ENCODE measurements at places on chromosomes 13 and 19. TPM values are rescaled to one million over a fixed set of nuclear protein-coding genes. Genes with fewer than 3 reads are reported as not detected.

DNA sequence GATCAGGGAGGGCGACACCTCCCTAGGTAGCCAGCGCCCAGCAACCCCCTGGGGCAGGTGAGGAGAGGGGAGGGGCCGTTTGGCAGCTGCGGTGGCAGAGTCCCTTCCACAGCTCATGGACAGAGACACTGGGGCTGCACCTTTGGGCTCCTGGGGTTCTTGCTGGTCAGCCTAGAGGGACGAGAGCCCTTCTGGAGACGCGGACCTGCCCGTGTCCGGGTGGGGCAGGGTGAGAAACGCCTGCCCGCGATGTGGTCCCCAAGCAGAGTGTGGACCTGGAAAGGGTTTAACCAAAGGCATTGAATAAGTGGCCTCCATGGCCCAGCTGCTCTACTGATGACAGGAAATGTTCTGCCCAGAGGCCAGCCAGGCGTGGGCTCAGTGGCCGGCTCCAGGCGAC is 38.3 kb downstream of the ADPRHL1 start:
- no peaks in the 10 kb centered on the region for H3K4me1 ChIP-seq
- no peak overlapping the region for H3K4me3 ChIP-seq
- H3K36me3 ChIP-seq: no peaks in the 10 kb centered on the region
- no peak overlapping the region for H3K27ac ChIP-seq

The SHD gene
- total RNA-seq: 7.5 TPM

- H3K27me3 ChIP-seq: no peaks in the 10 kb centered on the region
- H3K4me3 ChIP-seq: no peak overlapping the region
- H3K4me1 ChIP-seq: peaks cover 11% of the 10 kb centered on the region
- H3K36me3 ChIP-seq: no peaks in the 10 kb centered on the region
- DNase-seq: no peak
- H3K27ac ChIP-seq: no peak overlapping the region
Measured at GRCh38 chr13:44048326-44048725, 168.6 kb downstream of the LACC1 start.

- no peaks in the 10 kb centered on the region for H3K27me3 ChIP-seq
- no peaks in the 10 kb centered on the region for H3K4me1 ChIP-seq
- no peak overlapping the region for H3K27ac ChIP-seq
- no peaks in the 10 kb centered on the region for H3K36me3 ChIP-seq
- DNase-seq: no peak
Measured at GRCh38 chr13:109698779-109699178, 87.6 kb downstream of the IRS2 start.

DNA sequence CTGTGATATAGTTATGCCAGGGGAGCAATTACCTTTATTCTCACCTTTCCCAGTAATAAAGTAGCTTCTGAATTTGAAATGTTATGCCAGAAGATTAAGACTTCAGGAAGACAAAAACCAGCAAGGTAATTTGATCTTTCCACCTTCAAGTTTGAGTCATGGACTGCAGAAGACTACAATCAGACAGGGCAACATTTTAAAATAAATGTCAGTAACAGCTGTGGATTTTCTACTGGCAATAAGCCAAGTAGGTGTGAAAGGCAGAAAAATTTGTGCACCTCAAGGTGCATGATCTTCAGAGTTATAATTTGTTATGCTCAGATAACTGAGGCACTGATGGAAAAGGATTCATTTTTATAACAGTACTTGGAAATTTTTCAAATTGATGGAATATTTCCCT is 54.9 kb downstream of the SLITRK1 start:
- H3K4me1 ChIP-seq: peaks cover 18% of the 10 kb centered on the region
- H3K36me3 ChIP-seq: no peaks in the 10 kb centered on the region
- no peak for DNase-seq
- no peak overlapping the region for H3K4me3 ChIP-seq

The TIMM50 gene
- total RNA-seq: 119 TPM

- no peaks in the 10 kb centered on the region for H3K36me3 ChIP-seq
- H3K4me3 ChIP-seq: no peak overlapping the region
- no peak for DNase-seq
- H3K27me3 ChIP-seq: peaks cover 23% of the 10 kb centered on the region
- no peak overlapping the region for H3K27ac ChIP-seq
- peaks cover under 1% of the 10 kb centered on the region for H3K4me1 ChIP-seq
Measured at GRCh38 chr13:50116430-50116973, 101.3 kb downstream of the KCNRG start.

GRCh38 chr19:35291259-35291658 is 702 bp upstream of the MAG start:
- peaks cover 25% of the 10 kb centered on the region for H3K4me1 ChIP-seq
- H3K27ac ChIP-seq: no peak overlapping the region
- no peaks in the 10 kb centered on the region for H3K27me3 ChIP-seq

DNA sequence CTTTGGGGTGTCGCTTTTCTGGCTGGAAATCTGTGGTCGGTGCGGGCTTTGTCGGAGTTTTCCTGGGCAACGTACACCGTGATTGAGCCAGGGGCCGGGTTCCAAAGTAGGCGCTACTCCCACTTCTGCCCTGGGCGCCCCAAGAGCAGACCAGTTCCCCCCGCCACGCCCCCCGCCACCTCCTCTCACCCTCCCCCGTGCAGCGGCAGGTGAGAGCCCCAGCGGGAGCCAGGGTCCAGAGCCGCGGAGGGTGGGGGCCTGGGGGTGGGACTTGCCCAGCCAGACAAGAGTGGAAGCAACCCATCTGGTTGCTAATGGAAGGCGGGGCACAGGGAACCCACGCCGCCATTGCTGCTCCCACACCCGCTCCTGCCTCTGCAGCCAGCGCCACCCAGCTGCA is 2195.9 kb downstream of the PCDH9 start:
- no peak overlapping the region for H3K4me3 ChIP-seq
- H3K27ac ChIP-seq: no peak overlapping the region
- no peaks in the 10 kb centered on the region for H3K36me3 ChIP-seq
- no peak for DNase-seq
- no peaks in the 10 kb centered on the region for H3K27me3 ChIP-seq
- H3K4me1 ChIP-seq: no peaks in the 10 kb centered on the region

DNA sequence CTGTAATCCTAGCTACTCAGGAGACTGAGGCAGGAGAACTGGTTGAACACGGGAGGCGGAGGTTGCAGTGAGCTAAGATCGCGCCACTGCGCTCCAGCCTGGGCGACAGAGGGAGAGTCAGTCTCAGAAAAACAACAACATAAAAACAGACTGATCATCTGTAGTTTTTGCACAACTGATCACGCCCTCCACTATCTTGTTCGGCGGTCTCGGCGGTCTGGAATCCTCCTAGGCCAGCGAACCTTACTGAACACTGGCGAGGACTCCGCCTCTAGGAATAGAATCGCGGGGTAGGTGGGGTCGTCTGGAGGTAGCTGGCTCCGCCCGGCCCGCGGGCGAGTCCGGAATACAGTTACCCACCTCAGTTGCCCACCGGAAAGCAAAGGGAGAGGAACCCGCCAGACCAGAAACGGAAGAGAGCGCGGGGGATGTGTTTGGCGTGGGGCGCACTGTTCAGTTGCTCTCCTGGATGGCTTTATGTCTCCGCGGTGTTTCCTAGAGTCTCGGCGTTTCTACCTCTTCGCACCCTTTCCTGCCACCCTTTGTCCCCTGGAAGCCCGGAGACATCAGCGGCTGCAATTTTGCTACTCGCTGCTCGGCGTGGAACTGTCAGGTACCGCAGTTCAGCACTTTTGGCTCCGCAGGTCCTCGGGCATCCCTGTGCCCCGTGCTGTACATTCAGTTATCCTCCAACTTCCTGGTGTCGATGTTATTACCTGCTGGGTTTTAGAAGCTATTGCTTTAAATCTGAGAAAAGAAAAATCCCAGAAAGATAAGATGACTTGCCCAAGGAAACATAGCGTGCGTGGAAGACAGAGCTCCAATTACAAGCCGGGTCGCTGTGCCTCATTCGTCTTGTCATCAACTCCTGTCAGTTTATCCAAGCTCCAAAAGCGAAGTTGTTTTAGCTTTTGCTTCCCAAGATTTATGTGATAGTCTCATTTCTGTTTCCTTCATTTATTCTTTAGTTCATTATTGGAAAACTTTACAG is 24.9 kb upstream of the HNRNPA1L2 start:
- no peak overlapping the region for H3K27ac ChIP-seq
- H3K4me3 ChIP-seq: peak overlapping the region; percentile 99
- H3K27me3 ChIP-seq: no peaks in the 10 kb centered on the region
- 0 out of 2 replicates have a peak, but pooled peaks cover 5% of the 10 kb centered on the region for H3K36me3 ChIP-seq
- peaks cover 17% of the 10 kb centered on the region for H3K4me1 ChIP-seq

- no peak overlapping the region for H3K27ac ChIP-seq
- no peak for DNase-seq
- no peaks in the 10 kb centered on the region for H3K4me1 ChIP-seq
- H3K4me3 ChIP-seq: no peak overlapping the region
- H3K27me3 ChIP-seq: no peaks in the 10 kb centered on the region
- H3K36me3 ChIP-seq: no peaks in the 10 kb centered on the region
Measured at GRCh38 chr13:90553159-90553558, 794.3 kb upstream of the MIR17HG start.

- no peak overlapping the region for H3K4me3 ChIP-seq
- peaks cover 3% of the 10 kb centered on the region for H3K4me1 ChIP-seq
- H3K36me3 ChIP-seq: no peaks in the 10 kb centered on the region
- no peaks in the 10 kb centered on the region for H3K27me3 ChIP-seq
- no peak for DNase-seq
Measured at GRCh38 chr13:71829547-71829946, 37.5 kb downstream of the DACH1 start.

- H3K36me3 ChIP-seq: no peaks in the 10 kb centered on the region
- peaks cover 22% of the 10 kb centered on the region for H3K4me1 ChIP-seq
- H3K27me3 ChIP-seq: no peaks in the 10 kb centered on the region
- no peak overlapping the region for H3K4me3 ChIP-seq
Measured at GRCh38 chr13:24056616-24057137, 103.8 kb upstream of the SPATA13 start.

The KRTDAP gene
- not detected for total RNA-seq

DNA sequence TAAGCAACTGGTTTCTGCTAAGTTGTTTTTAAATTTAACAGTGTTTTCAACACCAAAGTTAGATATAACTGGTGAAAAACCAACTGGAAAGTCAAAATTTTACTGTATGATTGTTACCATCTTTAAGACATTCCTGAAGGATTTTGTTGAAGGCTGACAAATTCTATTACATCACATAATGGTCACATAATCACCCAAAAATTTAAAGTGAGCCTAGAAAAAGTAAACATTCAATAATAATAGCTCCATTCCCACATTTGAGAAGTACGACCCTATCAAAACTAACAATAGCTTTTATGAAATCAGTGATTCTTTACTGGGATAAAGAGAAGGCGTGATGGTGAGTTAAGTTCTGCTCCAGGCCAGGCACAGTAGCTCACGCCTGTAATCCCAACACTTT is 51.6 kb downstream of the USP12 start:
- H3K27ac ChIP-seq: no peak overlapping the region
- no peak overlapping the region for H3K4me3 ChIP-seq
- H3K27me3 ChIP-seq: no peaks in the 10 kb centered on the region
- no peak for DNase-seq
- H3K36me3 ChIP-seq: peaks cover 19% of the 10 kb centered on the region

- H3K4me3 ChIP-seq: no peak overlapping the region
- H3K4me1 ChIP-seq: no peaks in the 10 kb centered on the region
- H3K27me3 ChIP-seq: peaks cover 9% of the 10 kb centered on the region
- no peak for DNase-seq
Measured at GRCh38 chr19:1317274-1318003, 31.8 kb downstream of the EFNA2 start.

- no peak overlapping the region for H3K27ac ChIP-seq
- DNase-seq: no peak
Measured at GRCh38 chr19:11299946-11300810, 4.2 kb downstream of the TSPAN16 start.

GRCh38 chr13:73054712-73055111 is 4.1 kb upstream of the KLF5 start:
- no peak for DNase-seq
- peaks cover 9% of the 10 kb centered on the region for H3K4me1 ChIP-seq
- H3K4me3 ChIP-seq: no peak overlapping the region
- H3K27me3 ChIP-seq: peaks cover 24% of the 10 kb centered on the region
- H3K27ac ChIP-seq: no peak overlapping the region

GRCh38 chr13:91904005-91904404 is 505.6 kb downstream of the GPC5 start:
- no peaks in the 10 kb centered on the region for H3K4me1 ChIP-seq
- H3K4me3 ChIP-seq: no peak overlapping the region
- DNase-seq: no peak

The THSD1 gene
- total RNA-seq: not detected

DNA sequence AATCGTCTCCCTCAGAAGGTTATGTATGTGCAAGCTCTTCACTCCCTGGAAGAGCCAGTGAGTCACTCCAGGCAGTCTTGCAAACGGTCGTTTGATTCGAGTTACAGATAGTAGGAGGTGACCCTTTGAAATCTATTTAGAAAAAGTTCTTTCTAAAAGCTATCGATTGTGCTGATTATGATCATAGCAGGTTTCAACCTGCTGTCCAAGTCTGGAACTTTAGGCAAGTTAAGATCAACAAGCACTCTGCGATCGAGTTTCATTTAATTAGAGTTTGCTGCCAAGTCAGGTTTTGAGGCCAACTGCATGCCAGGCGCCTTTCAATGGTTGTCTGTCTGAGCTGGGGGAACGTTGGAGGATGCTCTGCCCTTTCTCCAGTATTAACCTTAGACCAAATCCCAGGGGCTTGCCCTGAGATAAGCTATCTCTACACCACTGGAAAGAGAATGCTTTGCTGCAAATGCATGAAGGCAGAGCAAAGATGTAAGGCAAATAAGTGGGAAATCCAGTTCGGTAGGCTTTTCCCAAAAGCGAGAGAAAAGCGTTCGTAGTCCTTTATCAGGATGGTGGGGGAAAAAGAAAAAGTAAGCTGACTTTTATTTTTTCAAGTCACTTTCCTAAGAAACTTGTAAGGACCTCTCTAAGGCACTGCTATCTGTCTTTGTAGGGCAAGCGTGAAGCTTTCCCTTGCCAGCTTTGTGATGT is 287.5 kb downstream of the ATP8A2 start:
- H3K27ac ChIP-seq: no peak overlapping the region
- H3K4me3 ChIP-seq: no peak overlapping the region
- no peaks in the 10 kb centered on the region for H3K36me3 ChIP-seq
- H3K4me1 ChIP-seq: peaks cover 3% of the 10 kb centered on the region
- no peak for DNase-seq

- no peaks in the 10 kb centered on the region for H3K27me3 ChIP-seq
- no peaks in the 10 kb centered on the region for H3K36me3 ChIP-seq
- H3K4me1 ChIP-seq: no peaks in the 10 kb centered on the region
- no peak overlapping the region for H3K4me3 ChIP-seq
- H3K27ac ChIP-seq: no peak overlapping the region
- no peak for DNase-seq
Measured at GRCh38 chr13:111468037-111468959, 147.9 kb downstream of the TEX29 start.

GRCh38 chr13:30742901-30743300 is 7.6 kb downstream of the ALOX5AP start:
- peaks cover 4% of the 10 kb centered on the region for H3K4me1 ChIP-seq
- H3K27me3 ChIP-seq: no peaks in the 10 kb centered on the region
- H3K27ac ChIP-seq: no peak overlapping the region
- no peak for DNase-seq
- no peaks in the 10 kb centered on the region for H3K36me3 ChIP-seq
